Activated CD8-positive, alpha-beta memory T cell treated with anti-CD3 and anti-CD28 coated beads for 4 hours (primary cell): ENCODE measurements at places on chromosomes 5 and 9.
A peak's percentile ranks its signal among the peaks of the same experiment; 100 is the strongest.

DNA sequence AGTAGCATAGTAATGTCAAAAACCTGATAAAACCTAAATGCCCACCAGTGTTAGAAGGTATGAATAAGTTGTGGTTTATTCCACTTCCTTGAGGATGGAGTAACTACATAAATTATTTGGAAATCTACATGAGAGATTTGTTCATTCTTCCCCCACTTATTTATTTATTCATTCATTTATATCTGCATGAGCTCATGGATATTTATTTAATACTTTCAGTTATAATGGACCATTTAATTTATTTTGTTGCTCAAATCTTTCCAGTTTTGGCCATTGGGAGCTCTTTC, 223.8 kb upstream of the S1PR3 start:
- DNase-seq, result no peak

DNA sequence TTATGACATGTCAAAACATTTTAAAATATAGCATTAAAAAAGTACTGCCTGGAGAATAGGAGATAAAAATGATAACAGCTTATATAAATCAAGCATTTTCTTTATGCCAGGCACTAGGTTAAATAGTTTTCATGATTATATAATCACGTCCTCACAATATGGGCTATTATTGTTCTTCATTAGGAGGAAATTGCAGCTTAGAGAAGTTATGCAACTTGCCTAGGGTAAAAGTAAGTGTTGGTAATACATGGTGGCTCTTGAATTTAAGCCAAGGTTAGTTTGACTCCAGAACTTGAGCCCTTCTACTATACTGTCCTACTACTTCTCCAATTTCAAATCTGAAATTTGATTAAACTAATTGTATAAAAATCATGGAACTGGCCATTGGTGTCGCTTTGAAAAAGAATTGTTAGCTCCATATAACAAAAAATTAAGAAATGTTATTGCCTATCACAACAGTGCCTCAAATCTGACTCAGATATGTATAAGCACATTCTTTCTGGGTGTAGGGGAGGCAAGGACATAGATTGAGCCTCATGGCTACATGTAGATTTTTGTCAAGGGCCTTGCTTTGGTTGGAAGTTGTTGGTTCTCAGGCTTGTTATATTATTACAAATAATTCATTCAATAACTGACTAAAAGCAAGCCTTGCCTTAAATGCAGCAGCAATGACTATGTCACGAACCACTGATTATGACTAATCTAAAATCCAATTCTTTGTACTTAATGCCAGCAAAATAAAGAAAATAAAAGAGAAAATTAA, 223.5 kb upstream of the DAB2 start:
- no peak for DNase-seq

GRCh38 chr5:176629853-176630680, at the start of the genes EIF4E1B and SNCB:
Gene EIF4E1B (plus strand): TSS chr5:176630675. CDS start chr5:176642788, 12,113 bp downstream.
Gene SNCB (minus strand): TSS chr5:176630534. CDS start chr5:176629654, 880 bp downstream.
- peak; percentile 24 for DNase-seq

DNA sequence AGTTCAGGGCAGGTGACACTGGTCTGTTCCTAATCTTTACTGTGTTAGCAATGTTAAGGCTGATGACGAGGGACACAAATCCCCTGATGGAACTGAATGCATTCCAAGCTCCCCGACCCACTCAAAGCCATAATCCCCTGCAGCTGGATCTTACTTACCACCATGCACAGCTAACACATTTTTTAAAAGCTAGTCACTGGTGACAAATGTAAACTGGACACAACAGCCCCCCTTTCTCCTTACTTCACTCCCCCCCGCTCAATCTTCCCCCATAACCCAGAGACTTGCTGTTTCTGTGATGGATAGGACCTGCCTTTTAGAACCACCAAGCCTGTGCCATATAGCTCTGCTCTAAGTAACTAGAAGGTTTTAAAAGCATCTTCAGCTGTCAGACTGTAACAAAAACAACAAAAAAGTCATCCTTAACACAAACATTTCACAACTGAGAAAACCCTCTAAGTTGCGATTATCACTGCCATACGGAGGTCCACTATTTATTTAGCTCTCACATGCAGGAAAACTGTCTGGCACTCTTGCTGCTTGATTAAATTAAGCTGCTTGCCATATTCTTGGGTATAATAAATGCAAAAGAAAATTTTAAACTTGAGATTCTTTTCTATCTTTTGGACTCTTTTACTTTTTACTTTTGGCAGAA, 44.4 kb downstream of the BNC2 start:
- DNase-seq, result no peak

- DNase-seq, result no peak
These were observed 637.8 kb upstream of the MEF2C start for GRCh38 chr5:89520771-89521170.

GRCh38 chr9:133973111-133973790, 18.9 kb downstream of the VAV2 start:
- DNase-seq, result no peak

GRCh38 chr9:132160802-132161742, 786 bp upstream of the NTNG2 start:
- DNase-seq, result peak; percentile 42

GRCh38 chr5:59439303-59439702, 454.2 kb downstream of the PDE4D start:
- no peak for DNase-seq

GRCh38 chr5:14727428-14727865, 62.9 kb downstream of the OTULIN start:
- DNase-seq, result peak; percentile 48

DNA sequence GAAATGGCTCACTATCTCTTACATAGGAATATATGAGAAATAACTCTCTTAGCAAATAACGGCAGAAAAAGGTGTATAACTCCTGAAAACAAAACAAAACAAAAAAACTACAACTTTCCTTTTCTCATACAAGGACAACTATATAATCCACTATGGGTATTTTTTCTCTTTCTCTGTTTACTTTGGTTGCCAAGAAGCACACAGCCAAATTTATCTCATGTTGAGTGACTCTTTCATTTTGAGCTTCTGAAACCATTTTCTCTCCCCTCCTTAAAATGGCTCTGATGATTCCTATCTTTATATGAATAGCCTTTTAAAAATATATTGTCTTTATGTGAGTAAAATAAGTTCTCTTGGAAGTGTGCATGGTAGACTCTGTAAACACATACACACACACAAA, 128.7 kb downstream of the TRIM32 start:
- no peak for DNase-seq

- DNase-seq, result no peak
These were observed 155.9 kb downstream of the MAT2B start for GRCh38 chr5:163661360-163661759.

- no peak for DNase-seq
These were observed 78.4 kb downstream of the NDFIP1 start for GRCh38 chr5:142186857-142187594.

GRCh38 chr5:91296674-91297143, 86.4 kb downstream of the ARRDC3 start:
- no peak for DNase-seq

DNA sequence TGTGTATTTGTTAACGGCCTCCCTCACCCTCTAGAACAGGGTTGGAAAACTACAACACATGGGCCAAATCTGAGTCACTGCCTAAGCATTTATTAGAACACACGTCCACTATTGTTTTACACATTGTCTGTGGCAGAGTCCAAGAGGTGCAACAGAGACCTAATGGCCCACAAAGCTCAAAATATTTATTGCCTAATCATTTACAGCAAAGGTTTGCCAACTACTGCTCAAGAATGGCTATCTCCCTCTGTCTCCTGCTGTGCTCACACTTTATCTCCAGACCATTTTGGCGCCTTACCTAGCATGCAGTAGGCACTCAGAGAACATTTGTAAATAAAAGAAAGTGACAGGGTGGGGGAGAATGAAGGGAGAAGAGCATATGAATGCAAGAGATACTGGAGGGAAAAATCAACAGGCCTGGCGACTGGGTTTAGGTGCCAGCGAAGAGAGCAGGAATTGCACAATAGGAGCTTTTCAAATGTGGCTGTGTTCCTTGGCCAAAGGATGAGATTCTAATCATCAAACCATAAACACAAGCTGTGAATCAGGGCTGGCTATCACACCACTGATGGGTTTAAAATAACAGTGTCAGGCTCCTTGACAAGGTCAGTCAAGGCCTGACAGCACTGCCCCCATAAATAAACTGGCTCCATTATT, 80.3 kb downstream of the EPB41L4A start:
- DNase-seq, result no peak

- no peak for DNase-seq
These were observed 291.8 kb downstream of the AOPEP start for GRCh38 chr9:95018099-95018936.

GRCh38 chr9:116133163-116133562, 20.4 kb upstream of the PAPPA start:
- DNase-seq, result no peak

DNA sequence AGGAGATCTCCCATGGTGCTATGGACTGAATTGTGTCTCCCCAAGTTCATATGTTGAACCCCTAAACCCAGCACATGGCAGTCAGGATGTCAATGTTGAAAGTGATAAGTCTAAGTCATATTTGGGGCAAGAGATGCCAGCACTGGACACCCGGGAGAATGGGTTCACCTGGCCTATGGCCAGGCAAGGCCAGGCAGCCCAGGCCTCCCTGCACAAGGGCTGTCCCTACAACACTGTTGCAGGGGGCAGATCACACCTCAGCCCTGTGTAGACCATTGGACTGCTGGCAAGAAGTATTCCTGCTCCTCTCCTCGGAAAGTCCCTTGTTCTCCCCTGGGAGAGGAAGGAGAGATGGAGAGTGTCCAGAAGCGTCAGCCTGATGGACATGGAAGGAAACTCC, 240.5 kb downstream of the GADD45G start:
- no peak for DNase-seq

- no peak for DNase-seq
These were observed 93.4 kb downstream of the KCNIP1 start for GRCh38 chr5:170597109-170597751.

- DNase-seq, result no peak
These were observed 326.5 kb upstream of the PRR16 start for GRCh38 chr5:120137582-120137981.

DNA sequence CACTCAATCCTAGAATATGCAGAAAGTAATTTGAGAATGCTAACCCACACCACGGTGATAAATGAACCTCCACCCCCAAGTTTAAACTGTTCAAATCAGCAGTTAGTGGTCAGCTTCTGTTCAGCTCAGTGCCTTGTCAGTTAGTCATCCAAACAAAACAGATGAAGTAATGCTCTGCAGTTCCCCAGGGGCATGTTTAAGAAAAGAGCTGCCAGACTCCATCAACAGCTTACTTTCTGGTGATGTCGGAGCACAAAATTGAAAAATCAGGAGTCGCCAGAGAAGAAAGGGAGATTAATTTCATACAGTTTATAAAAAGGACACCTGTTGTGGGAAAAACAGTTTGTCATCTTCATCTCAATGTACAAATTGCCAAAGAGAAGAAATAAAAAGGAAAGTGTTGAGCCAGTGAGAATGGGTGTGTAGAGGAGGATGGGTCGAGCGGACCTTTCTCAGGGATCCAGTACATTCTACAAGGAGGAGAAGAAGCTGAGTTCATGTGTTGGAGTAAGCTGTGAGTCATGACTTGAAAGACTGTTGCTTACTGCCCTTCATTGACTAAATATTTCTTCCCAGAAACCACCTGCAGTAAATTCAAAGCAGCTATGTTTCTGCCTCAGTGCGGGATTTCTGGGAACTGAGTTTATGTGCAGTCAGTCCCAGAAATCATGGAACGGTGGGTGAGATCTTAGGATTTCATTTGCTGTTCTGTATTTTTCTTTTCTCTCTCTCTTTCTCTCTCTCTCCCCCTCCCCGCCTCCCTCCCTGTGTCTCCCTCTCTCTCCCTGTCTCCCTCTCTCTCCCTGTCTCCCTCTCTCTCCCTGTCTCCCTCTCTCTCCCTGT, 13.7 kb downstream of the TRIO start:
- DNase-seq, result no peak

DNA sequence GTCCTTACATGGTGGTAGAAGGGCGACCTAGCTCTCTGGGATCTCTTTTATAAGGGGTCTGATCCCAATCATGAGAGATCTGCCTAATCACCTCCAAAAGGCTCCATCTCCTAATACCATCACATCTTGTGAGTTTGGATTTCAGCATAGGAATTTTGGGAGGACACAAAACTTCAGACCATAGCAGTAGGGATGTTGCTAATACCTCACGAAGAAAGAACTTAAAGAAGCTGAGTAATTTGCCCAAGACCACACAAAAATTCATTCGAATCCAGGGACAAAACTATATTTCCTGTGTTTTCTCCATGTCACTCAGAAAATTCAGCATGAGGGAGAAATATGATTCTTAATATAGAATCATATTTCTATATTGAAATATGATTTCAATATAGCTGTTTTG, 32.7 kb downstream of the MTAP start:
- no peak for DNase-seq

- no peak for DNase-seq
These were observed 11.0 kb downstream of the STC2 start for GRCh38 chr5:173317091-173317730.

DNA sequence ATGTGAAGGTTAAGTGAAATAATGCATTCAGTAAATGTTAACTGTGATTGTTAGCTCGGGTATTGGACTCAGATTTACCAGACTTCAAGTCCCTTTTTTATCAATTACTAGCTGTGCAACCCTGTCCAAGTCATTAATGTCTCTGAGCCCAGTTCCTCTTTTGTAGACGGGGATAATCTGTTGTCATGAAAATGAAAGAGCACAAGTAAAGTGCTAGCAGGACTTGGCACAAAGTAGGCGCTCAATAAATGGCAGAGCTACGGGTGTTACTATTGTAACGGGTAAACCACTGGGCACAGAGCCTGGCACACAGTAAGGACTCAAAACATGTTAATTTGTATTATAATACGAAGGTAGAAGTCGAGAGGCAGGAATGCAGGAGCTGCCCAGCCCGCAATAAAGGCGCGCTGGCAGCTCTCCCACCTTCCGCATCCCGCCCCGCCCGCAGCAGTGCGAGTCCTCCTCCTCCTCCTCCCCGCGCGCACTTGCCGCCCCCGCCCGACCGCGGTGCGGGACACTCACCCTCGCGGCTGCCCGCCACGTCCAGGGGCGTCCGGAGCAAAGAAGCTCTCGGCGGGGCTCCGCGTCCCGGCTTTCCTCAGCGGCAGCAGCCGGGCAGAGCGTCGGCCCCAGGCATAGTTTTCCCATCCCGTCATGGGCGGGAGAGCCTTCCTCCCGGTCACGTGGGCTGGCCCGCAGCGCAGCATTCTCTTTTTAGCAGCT, at the start of gene C1QTNF2:
TSS of gene C1QTNF2 (minus strand) at position 637 of the 723 bp plus-strand sequence. CDS start 15,615 bp downstream, outside the sequence.
- DNase-seq, result no peak

GRCh38 chr5:73692166-73692640, 66.2 kb downstream of the ARHGEF28 start:
- DNase-seq, result no peak

DNA sequence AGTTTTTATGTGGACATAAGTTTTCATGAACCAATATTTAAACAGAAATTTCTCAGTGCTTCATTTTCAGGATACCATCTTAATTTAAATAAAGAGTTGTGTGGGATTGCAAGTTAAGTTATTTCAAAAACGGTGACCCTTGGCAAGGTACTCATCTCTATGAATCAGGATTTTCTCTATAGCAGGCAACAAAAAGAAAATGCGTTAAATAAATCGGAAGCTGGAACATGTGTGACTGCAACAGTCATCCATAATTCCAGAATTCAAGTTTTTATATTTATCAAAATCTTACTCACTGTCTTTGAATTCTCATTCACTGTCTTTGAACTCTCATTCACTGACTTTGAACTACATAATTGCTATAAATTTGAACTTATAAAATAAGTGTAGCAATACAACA, 5.8 kb upstream of the RECK start:
- no peak for DNase-seq
